ENCODE measurements at places on chromosomes 3 and 15.

- no peak for DNase-seq
Observed at GRCh38 chr3:167941234-167941995, 154.3 kb downstream of the GOLIM4 start.

DNA sequence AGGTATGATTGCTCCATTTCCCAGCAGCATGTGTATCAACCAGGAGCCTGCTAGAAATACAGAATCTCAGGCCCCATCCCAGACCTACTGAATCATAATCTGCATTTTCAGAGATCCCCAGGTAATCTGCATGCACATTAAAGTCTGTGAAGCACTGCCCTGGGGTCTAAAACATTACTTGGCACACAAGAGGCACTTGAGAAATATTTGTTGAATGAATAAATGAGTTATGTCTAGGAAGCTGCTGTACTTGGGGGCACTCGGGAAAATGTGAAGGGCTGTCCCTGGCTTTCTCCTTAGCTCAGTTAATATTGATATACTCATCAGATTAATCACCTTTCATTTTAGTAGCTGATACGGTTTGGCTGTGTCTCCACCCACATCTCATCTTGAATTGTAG is 184.4 kb downstream of the RORA start:
- no peak for DNase-seq

DNA sequence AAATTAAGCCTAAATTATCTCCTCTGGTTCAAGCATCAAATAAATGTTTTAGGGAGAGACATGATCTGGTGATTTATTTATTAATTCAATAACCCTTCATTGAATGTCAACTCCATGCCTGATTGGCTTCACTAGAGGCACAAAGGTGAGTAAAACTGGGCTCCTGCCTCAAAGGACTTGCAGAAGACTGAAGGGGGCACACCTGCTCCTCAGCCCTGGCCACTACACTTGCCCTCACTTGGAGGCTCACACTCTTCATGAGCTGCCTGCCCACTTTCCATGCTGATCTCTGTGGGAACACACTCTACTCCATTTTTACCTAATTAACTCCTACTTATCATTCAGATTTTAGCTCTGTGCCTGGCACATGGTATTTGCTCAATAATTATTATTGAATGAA is 84.4 kb upstream of the KCNMB2 start:
- no peak for DNase-seq

DNA sequence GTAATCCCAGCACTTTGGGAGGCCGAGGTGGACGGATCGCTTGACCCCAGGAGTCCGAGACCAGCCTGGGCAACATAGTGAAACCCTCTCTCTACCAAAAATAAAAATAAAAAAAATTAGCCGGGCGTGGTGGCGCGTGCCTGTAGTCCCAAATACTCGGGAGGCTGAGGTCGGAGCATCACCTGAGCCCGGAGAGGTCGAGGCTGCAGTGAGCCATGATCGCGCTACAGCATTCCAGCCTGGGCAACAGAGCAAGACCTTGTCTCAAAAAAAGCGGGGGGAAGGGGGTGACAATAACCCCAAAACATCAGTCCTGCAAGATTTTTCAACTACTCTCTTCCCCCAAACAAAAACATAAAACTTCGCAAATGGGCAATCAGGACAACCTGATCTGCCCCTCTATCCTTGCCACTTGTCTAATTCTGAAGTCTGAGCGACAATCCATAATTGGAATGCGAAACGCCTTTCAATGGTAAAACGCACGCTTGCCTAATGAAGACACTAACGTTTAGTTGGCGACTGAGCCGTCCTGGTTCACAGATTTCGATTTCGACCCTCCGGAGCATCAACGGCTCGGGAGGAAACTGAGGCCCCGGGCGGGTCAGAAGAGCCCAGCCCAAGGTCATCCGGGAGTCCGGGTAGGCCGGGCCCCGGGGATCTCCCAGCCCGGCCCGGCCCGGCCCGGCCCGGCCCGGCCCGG is 868 bp downstream of the BTBD1 start:
- DNase-seq, result no peak

- no peak for DNase-seq
Observed at GRCh38 chr3:188348435-188349244, 194.7 kb downstream of the LPP start.

- no peak for DNase-seq
Observed at GRCh38 chr15:88032787-88033186, 223.8 kb downstream of the NTRK3 start.

GRCh38 chr3:7095116-7095515 is 234.2 kb downstream of the GRM7 start:
- no peak for DNase-seq

DNA sequence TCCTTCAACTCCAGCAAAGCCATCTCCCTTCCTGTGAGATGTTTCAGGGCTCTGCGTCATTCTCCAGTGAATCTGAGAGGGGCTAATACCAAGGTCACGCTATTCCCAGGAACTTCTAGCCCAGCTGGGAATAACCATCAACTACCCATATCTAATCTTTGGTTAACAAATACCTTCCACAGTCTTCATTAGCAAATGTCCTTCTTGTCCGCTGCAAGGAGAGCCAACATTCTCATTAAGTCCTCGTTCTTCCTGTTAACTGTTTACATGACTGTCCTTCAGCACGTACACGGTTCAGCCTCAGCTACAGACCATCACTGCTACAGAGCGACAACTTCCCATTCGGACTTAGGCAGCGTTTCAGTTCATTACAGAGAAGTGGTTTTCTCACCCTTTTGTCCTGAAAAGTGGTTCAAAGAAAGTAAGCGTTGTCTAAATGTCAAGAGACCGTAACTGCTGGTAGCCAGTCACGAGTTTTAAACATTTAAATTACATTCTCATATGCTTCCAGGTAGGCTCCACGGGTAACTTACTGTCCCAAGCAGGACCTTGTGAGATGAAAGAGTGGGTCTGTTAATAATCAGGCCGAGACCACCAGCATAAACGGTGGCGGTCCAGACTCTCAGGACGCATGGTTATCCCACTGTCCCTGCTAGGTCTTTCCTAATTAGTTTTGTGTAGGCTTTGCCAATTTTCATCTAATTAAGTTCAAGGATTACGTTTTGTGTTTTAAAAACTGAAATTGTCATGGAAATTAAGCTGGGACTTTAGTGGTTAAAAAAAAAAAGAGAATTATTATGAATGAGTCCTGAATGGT is 63.8 kb downstream of the CHSY1 start:
- DNase-seq, result no peak

DNA sequence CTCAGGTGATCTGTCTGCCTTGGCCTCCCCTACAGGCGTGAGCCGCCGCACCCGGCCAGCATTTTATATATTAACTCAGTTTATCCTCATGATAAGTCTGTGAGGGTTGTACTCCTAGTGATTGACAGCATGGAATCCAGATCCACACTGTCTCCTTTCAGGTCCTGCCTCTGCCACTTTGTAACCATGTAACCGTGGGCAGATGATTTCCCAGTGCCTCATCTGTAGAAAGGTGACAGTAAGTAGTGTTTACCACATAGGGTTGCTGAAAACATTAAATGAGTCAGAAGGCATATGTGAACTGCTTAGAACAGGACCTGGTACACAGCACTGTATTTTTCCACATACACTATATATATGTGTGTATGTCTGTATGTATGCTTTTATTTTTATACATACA is 2.4 kb downstream of the FYTTD1 start:
- DNase-seq, result no peak

GRCh38 chr3:135272026-135272669 is 477.1 kb downstream of the EPHB1 start:
- no peak for DNase-seq

GRCh38 chr3:30951826-30952225 is 57.4 kb upstream of the GADL1 start:
- no peak for DNase-seq

All from germinal center (tissue), 1 donor.